ENCODE measurements at places on chromosomes 12 and 14.

DNA sequence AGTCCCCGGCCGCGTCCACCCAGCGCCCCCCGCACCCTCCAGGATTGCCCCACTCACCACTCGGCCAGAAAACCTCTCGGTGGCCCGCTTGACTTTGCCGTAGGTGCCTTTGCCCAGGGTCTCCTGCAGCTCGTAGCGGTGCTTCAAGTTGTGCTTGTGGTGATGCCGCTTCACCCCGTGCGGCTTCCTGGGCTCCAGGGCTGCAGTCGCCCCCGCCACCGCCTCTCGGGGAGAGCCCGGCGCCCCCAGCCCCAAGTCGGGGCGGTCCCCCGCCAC, 459 bp downstream of the NUAK1 start:
- DNase-seq, result no peak
- no peak overlapping the region for H3K27ac ChIP-seq
- H3K4me1 ChIP-seq, result peaks cover 23% of the 10 kb centered on the region
- H3K36me3 ChIP-seq, result no peaks in the 10 kb centered on the region
- H3K27me3 ChIP-seq, result peaks cover 24% of the 10 kb centered on the region
- peak overlapping the region; percentile 57 for H3K4me3 ChIP-seq

- H3K36me3 ChIP-seq, result no peaks in the 10 kb centered on the region
- no peak overlapping the region for H3K4me3 ChIP-seq
- no peaks in the 10 kb centered on the region for H3K27me3 ChIP-seq
- DNase-seq, result no peak
- no peaks in the 10 kb centered on the region for H3K4me1 ChIP-seq
Observed at GRCh38 chr12:271161-271560, 8.5 kb upstream of the SLC6A13 start.

DNA sequence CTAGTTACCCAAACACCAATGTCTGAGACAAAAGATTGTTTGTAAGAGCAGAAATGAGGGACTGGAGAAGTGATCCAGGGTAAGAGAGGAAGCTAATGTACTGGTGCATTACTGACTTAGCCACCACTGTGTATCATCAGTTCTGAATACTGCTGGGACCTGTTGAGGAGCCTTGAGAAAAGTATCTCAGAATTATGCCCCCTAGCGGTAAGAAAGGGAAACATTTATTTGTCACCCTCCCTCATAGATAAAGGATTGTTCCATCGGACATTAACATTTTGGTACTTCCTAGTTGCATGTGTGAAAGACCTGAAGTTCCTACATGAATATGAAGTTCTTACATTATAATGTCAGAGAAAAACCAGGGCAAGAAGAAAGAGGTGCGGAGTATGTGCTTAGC, 612.5 kb downstream of the FSCB start:
- H3K4me3 ChIP-seq, result no peak overlapping the region
- no peaks in the 10 kb centered on the region for H3K27me3 ChIP-seq
- no peaks in the 10 kb centered on the region for H3K4me1 ChIP-seq

GRCh38 chr14:94408546-94409095, 20.2 kb upstream of the SERPINA1 start:
- no peak overlapping the region for H3K4me3 ChIP-seq
- DNase-seq, result no peak
- H3K27me3 ChIP-seq, result no peaks in the 10 kb centered on the region
- H3K36me3 ChIP-seq, result no peaks in the 10 kb centered on the region
- no peaks in the 10 kb centered on the region for H3K4me1 ChIP-seq

DNA sequence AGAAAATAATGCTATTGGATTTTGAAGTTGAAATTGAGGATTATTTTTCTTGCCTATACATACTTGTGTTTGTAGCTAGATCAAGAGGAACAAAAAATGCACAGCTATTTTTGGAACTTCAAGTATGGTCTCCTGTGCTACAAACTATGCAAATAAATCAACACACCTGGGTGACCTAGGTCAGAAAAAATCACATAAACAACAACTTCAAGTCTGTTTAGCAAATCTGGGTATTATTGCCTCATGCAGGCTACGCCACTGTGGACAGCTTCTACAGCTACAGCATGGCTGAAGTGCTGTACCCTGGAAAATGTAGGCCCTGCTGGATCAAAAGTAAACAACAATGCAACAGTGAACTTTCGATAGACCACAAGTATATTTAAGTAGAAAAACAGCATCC, 87.5 kb downstream of the SLC6A15 start:
- H3K27me3 ChIP-seq, result no peaks in the 10 kb centered on the region
- no peak overlapping the region for H3K4me3 ChIP-seq
- no peaks in the 10 kb centered on the region for H3K36me3 ChIP-seq
- H3K4me1 ChIP-seq, result no peaks in the 10 kb centered on the region

DNA sequence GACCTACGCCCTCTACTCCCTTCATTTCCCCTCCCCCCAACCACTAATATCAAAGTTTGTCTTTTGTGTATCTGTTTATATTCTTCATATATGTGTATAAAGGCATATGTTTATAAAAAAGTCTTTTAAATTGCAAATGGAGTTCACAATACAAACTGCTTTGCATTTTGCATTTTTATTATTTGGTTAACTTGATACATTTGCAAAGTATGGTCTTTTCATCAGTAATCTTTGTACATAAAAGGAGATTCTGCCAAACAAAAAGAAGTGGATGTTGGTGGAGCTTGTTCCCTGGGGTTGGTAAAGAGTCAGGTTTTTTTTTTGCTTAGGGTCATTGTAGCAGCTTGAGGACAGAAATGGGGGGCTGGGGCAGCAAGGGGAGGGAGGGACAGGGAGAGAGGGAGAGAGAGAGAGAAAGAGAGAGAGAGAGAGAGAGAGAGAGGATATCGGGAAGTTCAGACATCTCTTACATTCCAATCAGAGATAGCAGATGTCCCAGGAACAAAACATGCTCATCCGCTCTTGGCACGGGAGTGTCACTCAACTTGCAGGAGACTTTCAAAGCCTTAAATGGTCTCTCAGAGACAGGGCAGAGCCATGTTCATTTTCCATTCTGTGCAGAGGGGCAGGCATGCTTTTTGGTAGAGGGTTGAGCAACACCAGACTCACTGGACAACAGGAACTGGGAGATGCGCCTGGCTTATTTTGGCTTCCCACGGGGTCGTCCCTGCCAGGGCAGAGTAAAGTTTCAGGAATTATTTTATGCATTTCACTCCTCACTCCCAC, 44.8 kb upstream of the TBX5 start:
- no peaks in the 10 kb centered on the region for H3K36me3 ChIP-seq
- no peak overlapping the region for H3K4me3 ChIP-seq
- H3K27me3 ChIP-seq, result peaks cover 49% of the 10 kb centered on the region
- H3K4me1 ChIP-seq, result no peaks in the 10 kb centered on the region
- no peak for DNase-seq

GRCh38 chr12:103632554-103633216, 45.6 kb downstream of the STAB2 start:
- H3K27me3 ChIP-seq, result no peaks in the 10 kb centered on the region
- no peaks in the 10 kb centered on the region for H3K4me1 ChIP-seq
- peak; percentile 15 for DNase-seq
- no peaks in the 10 kb centered on the region for H3K36me3 ChIP-seq
- H3K4me3 ChIP-seq, result no peak overlapping the region

- no peaks in the 10 kb centered on the region for H3K4me1 ChIP-seq
- no peaks in the 10 kb centered on the region for H3K36me3 ChIP-seq
- no peak overlapping the region for H3K27ac ChIP-seq
- H3K27me3 ChIP-seq, result no peaks in the 10 kb centered on the region
- no peak overlapping the region for H3K4me3 ChIP-seq
Observed at GRCh38 chr12:20627001-20627588, 68.0 kb upstream of the SLCO1C1 start.

DNA sequence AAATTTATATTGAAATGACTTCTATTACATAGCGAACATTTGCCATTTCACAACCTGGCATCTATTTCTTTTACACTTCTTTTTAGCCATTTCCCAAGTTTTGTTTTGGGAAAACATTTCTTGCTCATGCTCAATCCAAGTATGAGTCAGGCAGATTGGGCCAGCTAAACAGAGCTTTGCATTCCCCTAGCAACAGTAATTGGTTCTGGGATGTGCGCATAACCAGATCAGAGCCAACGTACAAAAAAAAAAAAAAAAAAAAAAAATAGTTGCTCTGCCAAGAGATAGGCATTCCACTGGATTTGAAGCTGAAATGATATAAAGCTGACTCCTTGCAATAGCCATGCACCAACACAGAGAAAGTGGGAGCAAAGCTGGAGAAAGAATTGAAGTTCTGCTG, 37.5 kb downstream of the PLCZ1 start:
- H3K4me3 ChIP-seq, result no peak overlapping the region
- H3K36me3 ChIP-seq, result no peaks in the 10 kb centered on the region
- H3K4me1 ChIP-seq, result no peaks in the 10 kb centered on the region

GRCh38 chr12:57837864-57838562, 8.5 kb downstream of the CTDSP2 start:
- H3K27me3 ChIP-seq, result no peaks in the 10 kb centered on the region
- no peaks in the 10 kb centered on the region for H3K36me3 ChIP-seq
- H3K27ac ChIP-seq, result peak overlapping the region; percentile 65

DNA sequence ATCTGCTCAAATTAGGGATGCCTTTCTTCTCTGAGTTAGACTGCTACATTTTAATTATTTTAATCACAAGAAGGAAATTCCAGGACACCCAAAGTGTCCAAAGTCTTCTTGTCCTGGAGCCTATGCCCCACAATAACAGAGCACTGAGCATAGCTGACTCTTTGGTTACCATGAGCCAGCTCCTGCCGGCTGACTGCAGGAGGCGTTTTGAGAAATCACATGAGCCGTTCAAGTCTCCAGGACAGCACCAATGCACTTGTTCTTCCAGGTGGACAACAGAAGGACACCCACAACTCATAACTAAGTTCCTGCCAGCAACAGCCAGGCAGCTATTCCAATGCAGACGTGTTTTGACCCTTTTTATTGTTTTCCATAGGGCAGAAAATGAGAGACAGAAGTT, 46.0 kb upstream of the SRSF5 start:
- H3K4me1 ChIP-seq, result peaks cover 16% of the 10 kb centered on the region
- no peak for DNase-seq
- no peak overlapping the region for H3K27ac ChIP-seq
- no peaks in the 10 kb centered on the region for H3K36me3 ChIP-seq
- H3K27me3 ChIP-seq, result no peaks in the 10 kb centered on the region
- H3K4me3 ChIP-seq, result no peak overlapping the region

- DNase-seq, result no peak
- H3K36me3 ChIP-seq, result no peaks in the 10 kb centered on the region
- no peaks in the 10 kb centered on the region for H3K4me1 ChIP-seq
Observed at GRCh38 chr12:114402084-114402717, 3.7 kb downstream of the TBX5 start.

DNA sequence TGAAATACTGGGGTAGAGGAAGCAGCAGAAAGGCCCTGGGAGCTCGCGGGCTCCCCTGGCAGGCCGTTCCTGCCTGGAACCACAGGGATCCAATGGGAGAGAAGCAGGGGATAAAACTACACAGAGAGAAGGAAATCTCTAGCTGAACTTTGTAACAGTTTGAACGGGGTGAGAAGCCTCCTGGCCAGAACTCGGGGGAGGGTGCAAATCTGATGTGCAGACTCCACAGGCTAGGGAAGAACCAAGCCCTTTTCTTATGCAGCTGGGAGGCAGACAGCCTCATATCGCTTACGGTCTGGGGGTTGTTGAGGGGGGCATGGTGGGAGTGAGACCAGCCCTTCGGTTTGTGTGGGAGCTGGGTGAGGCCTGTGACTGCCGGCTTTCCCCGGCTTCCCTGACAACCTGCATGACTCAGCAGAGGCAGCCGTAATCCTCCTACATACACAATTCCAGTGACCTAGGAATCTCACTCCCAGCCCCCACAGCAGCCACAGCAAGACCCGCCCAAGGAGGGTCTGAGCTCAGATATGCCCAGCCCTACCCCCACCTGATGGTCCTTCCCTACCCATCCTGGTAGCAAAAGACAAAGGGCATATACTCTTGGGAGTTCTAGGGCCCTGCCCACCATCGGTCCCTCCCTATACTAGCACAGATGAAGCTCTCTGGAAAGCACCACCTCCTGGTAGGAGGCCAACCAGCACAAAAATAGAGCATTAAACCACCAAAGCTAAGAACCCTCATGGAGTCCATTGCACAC, 143.0 kb downstream of the TMTC1 start:
- no peak overlapping the region for H3K27ac ChIP-seq
- H3K36me3 ChIP-seq, result no peaks in the 10 kb centered on the region
- H3K4me3 ChIP-seq, result no peak overlapping the region
- H3K4me1 ChIP-seq, result no peaks in the 10 kb centered on the region
- no peak for DNase-seq

DNA sequence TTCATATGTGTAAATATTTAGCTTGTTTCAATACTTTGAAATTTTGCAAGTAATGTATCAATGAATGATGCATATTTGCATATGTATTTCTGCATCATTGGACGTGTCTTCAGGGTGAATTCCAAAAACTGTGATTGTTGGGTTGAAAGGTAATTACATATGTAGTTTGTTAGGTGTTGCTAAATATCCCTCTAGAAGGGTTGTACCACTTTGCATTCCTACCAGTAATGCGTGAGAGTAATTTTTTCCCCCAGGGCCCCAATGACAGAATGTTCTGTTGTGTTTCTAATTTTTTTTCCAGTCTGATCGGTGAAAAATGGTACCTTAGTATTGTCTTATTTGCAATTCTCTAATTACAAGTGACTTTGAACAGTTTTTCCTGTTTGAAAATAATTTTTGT, 408.9 kb downstream of the NAV3 start:
- H3K27me3 ChIP-seq, result no peaks in the 10 kb centered on the region
- H3K4me1 ChIP-seq, result no peaks in the 10 kb centered on the region
- no peak for DNase-seq
- no peaks in the 10 kb centered on the region for H3K36me3 ChIP-seq
- no peak overlapping the region for H3K4me3 ChIP-seq

DNA sequence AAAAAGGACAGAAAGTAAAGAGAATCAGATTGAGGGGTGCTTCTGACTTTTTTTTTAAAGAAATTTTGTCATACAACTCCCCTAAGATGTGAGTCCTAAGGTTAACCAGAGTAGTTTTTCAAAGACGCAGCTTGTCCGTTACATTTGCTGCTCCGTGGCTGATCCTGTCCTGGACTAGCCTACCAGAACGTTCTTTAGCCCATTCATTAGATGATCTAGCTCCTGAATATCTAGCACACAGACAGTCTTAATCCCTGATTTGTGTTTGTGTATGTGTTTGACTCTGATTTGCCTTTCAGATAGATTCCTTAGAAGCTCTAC, 60.3 kb downstream of the SAMD4A start:
- no peak overlapping the region for H3K4me3 ChIP-seq
- peak overlapping the region; percentile 80 for H3K27ac ChIP-seq
- H3K4me1 ChIP-seq, result peaks cover 21% of the 10 kb centered on the region
- no peaks in the 10 kb centered on the region for H3K27me3 ChIP-seq

GRCh38 chr14:64115401-64115800, 178.8 kb downstream of the ESR2 start:
- no peak overlapping the region for H3K27ac ChIP-seq
- DNase-seq, result no peak
- peaks cover 3% of the 10 kb centered on the region for H3K36me3 ChIP-seq
- H3K4me3 ChIP-seq, result no peak overlapping the region
- H3K27me3 ChIP-seq, result no peaks in the 10 kb centered on the region

GRCh38 chr14:91753501-91754128, 21.7 kb upstream of the CATSPERB start:
- H3K4me1 ChIP-seq, result no peaks in the 10 kb centered on the region
- no peak overlapping the region for H3K27ac ChIP-seq
- DNase-seq, result no peak
- H3K4me3 ChIP-seq, result no peak overlapping the region
- no peaks in the 10 kb centered on the region for H3K27me3 ChIP-seq
- no peaks in the 10 kb centered on the region for H3K36me3 ChIP-seq

- H3K27ac ChIP-seq, result no peak overlapping the region
- no peaks in the 10 kb centered on the region for H3K27me3 ChIP-seq
- no peak for DNase-seq
- no peaks in the 10 kb centered on the region for H3K4me1 ChIP-seq
- no peaks in the 10 kb centered on the region for H3K36me3 ChIP-seq
Observed at GRCh38 chr12:129887101-129887500, 16.7 kb downstream of the TMEM132D start.

- H3K27ac ChIP-seq, result no peak overlapping the region
- H3K36me3 ChIP-seq, result peaks cover 3% of the 10 kb centered on the region
- peaks cover 4% of the 10 kb centered on the region for H3K27me3 ChIP-seq
- H3K4me3 ChIP-seq, result no peak overlapping the region
Observed at GRCh38 chr12:26276709-26277108, 81.3 kb downstream of the SSPN start.
